ENCODE measurements at places on chromosomes 3 and 15. TPM values are rescaled to one million over a fixed set of nuclear protein-coding genes. Genes with fewer than 3 reads are reported as not detected.

DNA sequence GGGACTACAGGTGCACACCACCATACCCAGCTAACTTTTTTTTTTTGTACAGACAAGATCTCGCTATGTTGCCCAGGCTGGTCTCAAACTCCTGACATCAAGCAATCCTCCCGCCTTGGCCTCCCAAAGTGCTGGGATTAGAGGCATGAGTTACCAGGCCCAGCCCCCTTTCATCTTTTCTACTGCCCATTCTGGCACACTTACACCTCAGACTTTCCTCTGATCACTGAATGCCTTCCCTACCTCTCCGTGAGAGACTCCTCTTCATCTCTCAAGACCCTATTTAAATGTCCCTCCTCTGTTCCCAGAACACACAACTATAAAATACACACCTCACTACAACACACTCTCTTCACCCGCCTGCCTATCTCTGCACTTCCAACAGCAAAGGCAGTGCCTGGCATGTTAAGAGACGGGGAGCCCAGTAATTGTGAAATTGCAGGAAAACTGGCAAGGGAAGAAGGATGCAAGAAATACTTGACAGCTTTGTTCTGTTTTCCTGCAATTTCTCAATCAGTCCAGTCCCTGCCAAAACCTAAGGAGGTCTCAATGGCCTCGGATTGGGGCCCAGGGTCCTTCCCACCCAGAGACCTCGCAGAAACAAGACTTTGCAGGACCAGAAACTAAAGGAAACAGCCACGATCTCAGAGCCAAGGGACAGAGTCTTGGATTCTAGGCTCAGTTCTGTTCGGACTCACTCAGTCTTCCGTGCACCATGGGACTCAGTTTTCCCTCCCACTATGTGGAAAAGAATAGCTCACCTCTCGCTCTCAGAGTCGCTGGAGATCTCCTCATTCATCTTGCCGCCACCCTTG is 849 bp downstream of the RRP9 start:
- DNase-seq: peak; percentile 39

Gene SH3GL3
- 10.0 TPM for total RNA-seq

Gene ZBED2
- 2.2 TPM for total RNA-seq

- no peak for DNase-seq
Observed at GRCh38 chr3:183933160-183933559, 48.5 kb upstream of the PARL start.

Gene GOLGA8B
- 24.0 TPM for total RNA-seq

- DNase-seq: no peak
Observed at GRCh38 chr3:187767266-187768012, 22.2 kb upstream of the BCL6 start.

DNA sequence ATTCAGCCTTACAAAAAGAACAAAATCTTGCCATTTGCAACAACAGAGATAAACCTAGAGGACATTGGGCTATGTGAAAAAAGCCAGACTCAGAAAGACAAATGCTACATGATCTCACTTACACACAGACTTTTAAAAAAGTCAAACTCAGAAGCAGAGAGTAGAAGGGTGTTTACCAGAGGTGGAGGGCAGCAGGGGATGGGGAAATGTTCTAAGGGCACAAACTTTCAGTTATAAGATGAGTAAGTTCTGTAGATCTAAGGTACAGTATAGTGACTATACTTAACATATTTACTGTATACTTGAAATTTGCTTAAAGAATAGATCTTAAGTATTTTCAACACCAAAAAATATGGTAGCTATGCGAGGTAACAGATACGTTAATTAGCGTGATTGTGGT is 3.0 kb downstream of the MYEF2 start:
- DNase-seq: no peak

Gene NPRL2
- 20.3 TPM for total RNA-seq

DNA sequence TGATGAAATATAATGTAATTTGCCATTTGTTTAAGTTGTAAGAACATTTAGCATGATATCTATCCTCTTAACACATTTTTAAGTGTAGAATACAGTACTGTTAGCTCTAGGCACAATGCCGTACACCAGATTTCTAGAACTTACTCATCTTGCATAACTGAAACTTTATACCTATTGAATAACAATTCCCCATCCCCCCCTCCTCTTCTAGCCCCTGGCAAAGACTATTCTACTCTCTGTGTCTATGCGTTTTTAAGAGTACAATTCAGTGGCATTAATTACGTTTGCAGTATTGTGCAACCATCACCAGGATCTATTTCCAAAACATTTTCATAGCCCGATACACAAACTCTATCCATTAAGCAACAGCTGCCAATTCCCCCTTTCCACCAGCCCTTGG is 261.7 kb downstream of the PLOD2 start:
- DNase-seq: no peak

Data from type B pancreatic cell (in vitro differentiated cells).